SJSA1 (cell line): ENCODE measurements at places on chromosomes 2 and 18.
A peak's percentile ranks its signal among the peaks of the same experiment; 100 is the strongest.

GRCh38 chr2:111157798-111158197, 37.1 kb downstream of the BCL2L11 start:
- DNase-seq: no peak

DNA sequence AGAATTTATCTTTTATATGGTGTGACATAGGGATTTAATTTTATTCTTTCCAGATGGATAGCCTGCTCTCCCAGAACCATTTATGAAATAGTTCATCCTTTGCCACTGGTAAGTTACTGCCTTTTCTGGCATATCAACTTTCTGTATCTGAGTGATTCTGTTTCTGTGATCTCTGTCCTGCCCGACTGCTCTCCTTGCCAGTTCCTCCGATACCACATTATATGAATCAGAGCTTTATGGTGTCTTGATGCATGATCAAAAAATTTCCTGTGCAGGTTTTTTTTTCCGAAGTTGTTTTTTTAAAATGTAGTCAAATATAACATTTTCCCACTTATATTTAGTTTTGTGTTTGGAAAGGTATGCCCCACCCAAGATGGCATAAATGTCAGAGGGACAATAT, 242.5 kb downstream of the CYP26B1 start:
- DNase-seq: no peak

- peak; percentile 16 for DNase-seq
Measured at GRCh38 chr2:17813010-17813741, 3.1 kb upstream of the MSGN1 start.

DNA sequence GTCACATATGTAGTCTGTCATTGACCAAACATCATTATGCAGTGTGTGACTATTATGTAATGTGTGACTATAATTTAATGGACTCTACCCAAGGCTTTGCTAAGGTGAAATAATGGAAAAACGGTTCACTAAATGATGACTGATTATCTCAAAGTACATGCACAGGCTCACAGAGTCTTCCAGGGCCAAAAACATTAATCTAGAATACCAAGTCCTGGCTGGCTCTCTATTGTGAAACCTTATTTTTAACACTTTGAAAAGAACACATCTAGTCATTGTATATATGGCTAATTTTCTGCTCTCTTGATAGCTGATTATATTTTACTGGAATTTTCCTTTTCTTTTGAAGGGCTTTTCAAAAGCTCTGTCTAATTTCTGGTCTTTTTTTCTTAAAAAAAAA, 102.9 kb upstream of the THUMPD2 start:
- DNase-seq: no peak

- DNase-seq: no peak
Measured at GRCh38 chr2:74297391-74297790, 45.8 kb downstream of the SLC4A5 start.

DNA sequence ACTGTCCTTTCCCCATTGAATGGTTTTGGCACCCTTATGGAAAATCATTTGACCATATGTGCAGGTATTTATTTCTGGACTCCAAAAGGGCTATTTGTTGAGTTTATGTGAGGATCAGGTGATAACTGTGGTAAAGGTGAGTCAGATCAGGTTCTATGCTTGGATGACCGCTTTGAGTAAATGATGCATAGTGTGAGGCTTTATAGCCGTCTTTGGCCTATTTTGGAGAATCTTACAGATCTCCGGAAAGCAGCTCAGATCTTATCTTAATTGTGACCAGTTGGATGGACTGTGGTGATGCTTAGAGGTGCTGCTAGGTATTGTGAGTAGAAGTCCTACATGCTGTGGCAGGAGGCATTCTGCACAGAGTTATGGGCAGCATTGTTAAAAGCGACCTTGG, 126.2 kb downstream of the METTL8 start:
- DNase-seq: no peak
